Heart left ventricle (tissue), 16 donors: ENCODE measurements at places on chromosomes 12 and 14. TPM values are rescaled to one million over a fixed set of nuclear protein-coding genes. Genes with fewer than 3 reads are reported as not detected.

The LYSET gene
- 17.4 TPM for total RNA-seq

DNA sequence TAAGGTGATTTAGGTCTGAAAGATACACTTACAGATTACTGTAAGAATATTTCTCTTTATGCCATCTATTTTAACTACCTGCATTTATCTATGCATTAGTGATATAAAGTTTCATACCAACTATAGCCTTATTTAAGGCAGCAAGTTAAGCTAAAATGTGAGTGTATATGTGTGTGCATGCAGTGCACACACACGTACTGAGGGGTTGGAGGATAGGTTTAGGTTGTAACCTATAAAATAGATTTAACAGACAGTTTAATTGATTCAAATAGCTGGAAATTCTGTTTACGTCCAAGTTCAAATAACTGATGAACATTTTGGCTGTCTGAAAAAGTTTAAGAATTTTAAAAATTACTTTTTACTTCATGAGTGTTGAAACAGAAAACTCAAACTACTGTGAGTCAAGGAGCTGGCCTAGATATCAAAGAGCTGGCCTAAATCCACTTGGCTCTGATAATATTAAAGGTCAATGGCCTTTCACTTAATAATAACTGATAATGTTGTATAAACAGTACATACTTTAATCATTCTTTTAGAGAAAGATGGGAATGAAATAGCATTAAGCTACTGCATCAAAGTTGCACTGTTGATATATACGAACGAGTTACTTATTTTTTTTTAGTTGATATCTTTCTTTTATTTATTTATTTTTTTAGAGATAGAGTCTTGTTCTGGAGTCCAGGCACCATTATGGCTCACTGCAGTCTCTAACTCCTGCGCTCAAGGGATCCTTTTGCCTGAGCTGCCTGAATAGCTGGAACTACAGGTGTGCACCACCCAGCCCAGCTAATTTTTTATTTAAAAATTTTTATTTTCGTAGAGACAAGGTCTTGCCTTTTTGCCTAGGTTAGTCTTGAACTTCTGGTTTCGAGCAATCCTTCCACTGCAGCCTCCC, 13.8 kb upstream of the KCNJ8 start:
- H3K4me3 ChIP-seq: no peak overlapping the region
- no peaks in the 10 kb centered on the region for H3K4me1 ChIP-seq
- H3K27me3 ChIP-seq: no peaks in the 10 kb centered on the region
- no peak for DNase-seq

- DNase-seq: peak; percentile 39
- H3K4me1 ChIP-seq: peaks cover 87% of the 10 kb centered on the region
- H3K27ac ChIP-seq: peak overlapping the region; percentile 92
- H3K36me3 ChIP-seq: no peaks in the 10 kb centered on the region
- no peaks in the 10 kb centered on the region for H3K27me3 ChIP-seq
Observed at GRCh38 chr12:123063535-123063934, 83.1 kb downstream of the ARL6IP4 start.

The ADSS1 gene
- 107 TPM for total RNA-seq

DNA sequence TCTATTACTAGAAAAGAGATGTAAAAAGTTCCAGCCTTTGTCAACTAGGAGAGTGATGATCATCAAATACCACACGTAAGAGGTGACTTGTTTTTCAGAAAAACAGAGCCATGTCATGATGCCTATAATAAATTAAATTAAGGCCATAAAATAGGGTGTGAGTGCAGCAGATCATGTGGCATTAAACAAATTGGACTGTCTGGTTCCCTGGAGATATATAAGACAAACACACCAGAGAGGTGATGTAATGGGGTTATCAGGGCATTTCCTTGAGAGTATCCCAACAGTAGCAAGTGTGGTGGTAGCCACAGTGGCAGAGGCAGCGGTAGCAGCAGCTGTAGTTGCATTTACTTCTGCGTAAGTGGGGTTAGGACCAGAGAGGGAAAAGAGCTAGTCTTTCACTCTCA, 14.6 kb upstream of the GALNT6 start:
- no peak overlapping the region for H3K27ac ChIP-seq
- DNase-seq: no peak
- no peaks in the 10 kb centered on the region for H3K27me3 ChIP-seq
- H3K4me1 ChIP-seq: no peaks in the 10 kb centered on the region
- H3K36me3 ChIP-seq: no peaks in the 10 kb centered on the region

The GNB3 gene
- 0.64 TPM for total RNA-seq

DNA sequence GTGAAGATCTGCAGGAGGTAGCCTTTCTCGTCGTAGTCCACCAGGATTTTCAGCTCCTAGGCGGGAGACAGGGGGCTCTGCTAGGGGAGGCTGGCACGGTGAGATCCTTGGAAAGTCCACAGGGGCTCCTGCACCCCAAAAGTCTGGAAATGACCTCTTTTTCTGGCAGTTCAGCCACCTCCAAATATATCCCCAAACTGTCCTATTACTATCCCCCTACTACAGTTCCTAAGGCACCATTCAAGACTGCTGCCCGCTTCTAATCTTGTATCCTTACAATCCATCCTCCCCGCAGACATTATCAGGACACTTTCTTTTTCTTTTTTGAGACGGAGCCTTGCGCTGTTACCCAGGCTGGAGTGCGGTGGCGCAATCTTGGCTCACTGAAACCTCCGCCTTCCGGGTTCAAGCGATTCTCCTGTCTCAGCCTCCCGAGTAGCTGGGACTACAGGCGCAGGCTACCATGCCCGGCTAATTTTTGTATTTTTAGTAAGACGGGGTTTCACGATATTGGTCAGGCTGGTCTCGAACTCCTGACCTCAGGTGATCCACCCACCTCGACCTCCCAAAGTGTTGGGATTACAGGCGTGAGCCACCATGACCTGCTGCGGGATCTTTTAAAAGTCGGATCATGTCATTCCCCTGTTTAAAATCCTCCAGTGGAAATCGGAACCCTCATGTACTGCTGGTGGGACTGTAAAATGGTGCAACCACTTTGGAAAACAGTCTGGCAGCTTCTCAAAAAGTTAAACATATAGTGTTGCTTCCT, 18.5 kb downstream of the HPD start:
- peak overlapping the region; percentile 41 for H3K27ac ChIP-seq
- H3K4me1 ChIP-seq: no peaks in the 10 kb centered on the region
- DNase-seq: no peak
- no peaks in the 10 kb centered on the region for H3K36me3 ChIP-seq
- peak overlapping the region; percentile 71 for H3K4me3 ChIP-seq

- no peaks in the 10 kb centered on the region for H3K4me1 ChIP-seq
- no peak for DNase-seq
- H3K27ac ChIP-seq: no peak overlapping the region
- H3K27me3 ChIP-seq: no peaks in the 10 kb centered on the region
- no peak overlapping the region for H3K4me3 ChIP-seq
Observed at GRCh38 chr12:4250691-4251090, 22.9 kb upstream of the CCND2 start.

The EVL gene
- 31.7 TPM for total RNA-seq

DNA sequence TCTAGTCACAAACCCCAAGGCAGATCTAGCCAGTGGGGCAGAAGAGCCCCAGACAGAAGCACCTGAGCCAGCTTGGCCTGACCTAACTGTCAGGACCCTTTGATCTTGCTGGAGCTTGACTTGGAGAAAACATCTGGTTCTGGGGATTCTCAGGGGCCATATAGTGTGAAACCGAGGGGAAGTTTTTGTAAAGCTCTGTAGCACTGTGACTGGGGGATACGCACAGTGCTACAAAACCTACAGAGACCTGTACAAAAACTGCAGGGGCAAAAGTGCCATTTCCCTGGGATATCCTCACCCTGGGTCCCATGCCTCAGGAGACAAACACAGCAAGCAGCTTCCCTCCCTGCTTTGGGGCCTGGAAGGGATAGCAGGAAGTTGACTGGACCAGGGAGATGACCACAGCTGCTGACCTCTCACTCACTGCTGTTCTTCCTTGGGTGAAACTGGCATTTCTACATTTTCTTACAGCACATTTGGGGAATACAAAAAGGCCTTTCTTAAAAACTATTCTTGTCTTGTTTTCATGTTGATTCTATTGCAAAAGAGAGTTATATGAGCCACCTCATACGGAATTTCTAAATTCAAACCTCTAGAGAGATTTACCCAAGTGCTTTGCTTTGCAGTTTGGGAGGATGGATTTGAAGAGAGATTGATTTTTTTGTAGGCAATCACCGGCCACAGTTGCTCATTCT, 140.0 kb downstream of the DAD1 start:
- H3K27ac ChIP-seq: no peak overlapping the region
- H3K27me3 ChIP-seq: no peaks in the 10 kb centered on the region
- H3K36me3 ChIP-seq: no peaks in the 10 kb centered on the region
- H3K4me1 ChIP-seq: no peaks in the 10 kb centered on the region
- DNase-seq: no peak

DNA sequence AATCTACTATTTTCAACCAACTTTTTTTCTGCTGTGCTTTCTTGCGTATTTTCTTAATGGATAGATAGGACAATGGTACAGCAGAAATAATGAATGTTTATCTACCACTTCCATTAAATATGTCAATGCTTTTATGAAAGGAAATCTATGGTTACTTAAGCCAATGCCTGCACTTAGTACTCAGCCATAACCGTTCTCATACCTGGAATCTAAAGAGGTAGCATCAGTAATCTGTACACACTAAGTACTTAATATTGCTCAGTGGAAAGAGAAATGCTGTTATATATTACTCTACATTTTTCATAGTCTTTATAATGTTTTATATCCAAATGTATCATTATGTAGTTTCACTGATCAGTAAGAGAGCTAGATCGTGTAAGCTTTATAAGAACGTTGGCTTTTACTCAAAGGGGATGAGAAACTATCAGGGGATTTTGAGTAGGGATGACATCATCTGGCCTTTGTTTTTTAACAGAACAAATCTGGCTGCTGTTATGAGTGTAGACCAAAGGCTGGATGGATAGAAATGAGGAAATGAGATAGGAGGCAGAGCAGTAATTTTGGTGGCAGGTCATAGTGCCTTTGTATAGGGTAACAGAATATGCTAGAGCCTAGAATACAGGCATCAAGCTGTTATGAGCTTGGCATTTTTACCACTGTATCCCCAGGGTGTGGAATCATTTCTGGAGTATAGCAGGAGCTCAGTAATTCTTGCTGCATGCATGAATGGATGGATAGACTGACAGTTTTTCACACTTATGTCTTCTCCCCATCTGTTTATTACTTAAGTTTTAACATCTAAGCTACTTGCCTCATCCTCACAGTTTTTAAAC, 34.0 kb downstream of the ALG10B start:
- H3K4me1 ChIP-seq: no peaks in the 10 kb centered on the region
- no peaks in the 10 kb centered on the region for H3K36me3 ChIP-seq
- no peaks in the 10 kb centered on the region for H3K27me3 ChIP-seq
- H3K27ac ChIP-seq: no peak overlapping the region

DNA sequence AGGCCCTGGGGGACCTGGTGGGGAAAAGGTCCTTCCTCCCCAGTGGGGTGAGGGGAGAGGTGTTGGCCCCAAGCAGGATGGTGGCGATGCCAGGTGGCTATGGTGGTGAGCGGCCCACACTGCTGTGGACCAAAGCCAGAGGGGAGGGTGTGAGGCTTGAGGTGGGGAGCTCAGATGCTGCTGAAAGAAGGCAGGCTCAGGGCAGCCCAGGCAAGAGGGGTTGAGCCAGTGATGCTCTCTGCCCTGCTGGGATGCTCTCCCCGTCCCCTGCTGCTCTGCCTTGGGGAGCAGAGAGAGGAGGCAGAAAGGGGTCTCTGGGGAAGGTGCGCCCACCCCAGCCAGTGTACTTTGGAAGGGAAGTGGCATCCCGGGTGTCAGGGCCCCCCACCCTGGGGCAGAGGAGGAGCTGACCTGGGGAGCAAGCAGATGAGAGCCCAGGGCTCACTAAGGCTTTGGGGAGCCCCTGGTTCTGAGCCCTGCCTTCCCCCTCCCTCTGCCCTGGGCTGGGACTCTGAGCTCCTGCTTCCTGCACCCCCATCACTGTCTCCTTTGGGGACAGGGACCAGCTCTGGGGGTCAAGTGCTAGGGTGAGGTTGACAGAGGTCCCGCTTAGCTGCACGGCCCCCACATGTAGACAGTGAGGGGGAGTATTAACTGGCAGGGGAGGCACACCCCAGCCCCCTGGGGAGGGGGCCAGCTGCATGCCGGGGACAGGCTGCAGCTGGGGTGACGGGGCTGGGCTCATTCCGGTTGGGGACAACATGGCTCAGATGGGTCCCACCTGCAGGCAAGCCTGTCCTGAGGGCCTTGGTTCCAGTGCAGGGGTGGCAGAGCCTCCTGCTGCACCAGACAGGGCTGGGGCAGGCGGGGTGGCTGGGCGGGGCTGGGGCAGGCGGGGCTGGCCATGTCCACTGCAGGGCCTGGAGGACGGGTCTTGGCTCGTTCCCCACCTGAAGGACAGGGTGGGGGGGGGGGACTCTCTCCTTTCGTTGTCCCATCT, 124.4 kb downstream of the KIF26A start:
- H3K27me3 ChIP-seq: no peaks in the 10 kb centered on the region
- no peak overlapping the region for H3K4me3 ChIP-seq
- DNase-seq: peak; percentile 10
- H3K27ac ChIP-seq: no peak overlapping the region
- no peaks in the 10 kb centered on the region for H3K4me1 ChIP-seq

The CCDC60 gene
- total RNA-seq: not detected

- H3K4me3 ChIP-seq: peak overlapping the region; percentile 2
- no peaks in the 10 kb centered on the region for H3K27me3 ChIP-seq
- H3K4me1 ChIP-seq: no peaks in the 10 kb centered on the region
Observed at GRCh38 chr12:130491421-130492357, 154.0 kb downstream of the PIWIL1 start.

GRCh38 chr14:90829677-90830076, 13.4 kb upstream of the TTC7B start:
- peak; percentile 32 for DNase-seq
- peaks cover 5% of the 10 kb centered on the region for H3K4me1 ChIP-seq
- no peaks in the 10 kb centered on the region for H3K36me3 ChIP-seq
- peak overlapping the region; percentile 95 for H3K27ac ChIP-seq
- no peak overlapping the region for H3K4me3 ChIP-seq
- H3K27me3 ChIP-seq: no peaks in the 10 kb centered on the region

The CLEC4C gene
- not detected for total RNA-seq

DNA sequence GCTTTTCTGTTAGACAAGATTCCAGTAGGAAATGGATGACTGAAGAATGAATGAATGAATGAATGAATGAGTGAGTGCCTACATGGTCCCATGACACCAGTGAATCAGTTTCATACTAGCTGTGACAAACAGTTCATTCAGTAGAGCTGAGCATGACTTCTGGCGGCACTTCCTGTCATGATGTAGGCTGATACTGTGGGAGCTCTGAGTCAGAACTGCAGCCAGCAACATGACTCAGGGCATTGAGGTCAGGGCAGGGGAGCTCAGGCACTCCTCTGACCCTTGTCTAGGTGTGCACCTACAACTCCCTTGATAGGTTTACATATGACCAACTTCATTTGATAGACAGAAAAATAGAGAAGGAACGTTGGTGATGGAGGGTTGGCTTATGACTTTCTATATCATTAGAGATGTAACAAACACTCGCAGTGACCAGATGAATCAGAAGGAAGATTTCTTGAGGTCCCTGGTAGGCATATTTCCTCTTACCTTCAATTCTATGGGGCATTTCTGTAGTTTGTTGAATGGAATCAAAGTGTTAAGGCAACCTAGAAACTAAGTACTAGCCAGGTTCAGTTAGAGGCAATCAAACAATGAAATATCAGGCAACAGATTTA, 139.3 kb upstream of the ARHGAP5 start:
- H3K27me3 ChIP-seq: no peaks in the 10 kb centered on the region
- peaks cover 5% of the 10 kb centered on the region for H3K4me1 ChIP-seq
- peak; percentile 58 for DNase-seq
- H3K36me3 ChIP-seq: no peaks in the 10 kb centered on the region
- no peak overlapping the region for H3K4me3 ChIP-seq
- H3K27ac ChIP-seq: no peak overlapping the region

The GPRC5A gene
- total RNA-seq: 1.2 TPM
